ENCODE measurements at places on chromosomes 1 and 21.

DNA sequence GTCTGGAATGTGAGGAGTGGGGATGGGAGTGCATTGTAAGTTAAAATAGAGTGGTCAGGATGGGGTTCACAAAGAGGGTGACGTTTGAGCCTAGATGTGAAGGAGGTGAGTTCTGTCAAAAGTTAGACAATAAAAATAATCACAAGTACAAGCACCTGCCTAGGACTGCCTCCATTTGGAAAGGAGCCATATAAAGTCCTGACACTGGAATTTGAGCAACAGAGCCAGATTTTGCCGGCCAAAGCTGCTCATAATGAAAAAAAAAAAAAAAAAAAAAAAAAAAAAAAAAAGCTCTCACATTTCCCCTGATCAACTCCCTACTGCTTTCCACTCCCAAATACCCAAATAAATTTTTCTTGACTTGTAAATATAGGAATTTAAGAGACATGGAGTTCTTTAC, 4.1 kb downstream of the PALMD start:
- DNase-seq: no peak

- no peak for DNase-seq
Observed at GRCh38 chr21:20997636-20998455, at the start of gene NCAM2. Gene NCAM2 (plus strand): TSS chr21:20998409.

DNA sequence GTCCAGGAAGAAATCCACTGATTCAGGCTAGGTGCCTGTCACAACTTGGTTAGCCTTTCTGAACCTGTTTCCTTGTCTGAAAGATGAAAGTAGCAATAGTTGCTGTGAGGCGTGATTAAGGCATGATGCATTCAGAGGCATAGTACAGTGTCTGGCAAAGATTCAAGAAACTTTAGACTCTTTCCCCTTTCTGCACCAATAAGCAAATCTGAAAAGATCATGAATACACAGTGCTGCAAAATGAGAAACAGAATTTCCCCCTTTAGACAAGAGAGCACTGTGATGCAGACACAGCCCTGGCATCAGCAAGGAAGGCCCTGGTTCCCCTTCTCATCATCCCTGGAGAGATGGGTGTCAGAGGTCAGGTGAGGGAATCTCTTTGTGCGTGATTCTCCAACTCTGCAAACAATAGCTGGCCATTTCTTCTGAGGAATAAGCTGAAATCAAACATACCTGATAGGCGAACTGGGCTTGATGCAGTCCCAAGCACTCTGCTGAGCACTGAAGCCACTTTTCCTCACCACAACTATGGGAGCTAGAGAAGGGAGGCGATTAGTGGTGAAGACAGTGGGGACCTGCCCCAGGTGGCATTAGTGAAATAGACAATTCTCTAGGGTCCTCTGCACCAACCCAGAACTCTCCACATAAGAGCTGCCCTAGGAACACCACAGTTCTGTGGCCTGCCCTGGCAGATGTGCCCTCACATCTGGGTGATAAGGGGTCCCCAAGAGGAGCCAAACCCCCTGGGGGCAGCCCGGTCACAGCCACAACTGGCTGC, 41.7 kb downstream of the ITPKB start:
- DNase-seq: no peak

DNA sequence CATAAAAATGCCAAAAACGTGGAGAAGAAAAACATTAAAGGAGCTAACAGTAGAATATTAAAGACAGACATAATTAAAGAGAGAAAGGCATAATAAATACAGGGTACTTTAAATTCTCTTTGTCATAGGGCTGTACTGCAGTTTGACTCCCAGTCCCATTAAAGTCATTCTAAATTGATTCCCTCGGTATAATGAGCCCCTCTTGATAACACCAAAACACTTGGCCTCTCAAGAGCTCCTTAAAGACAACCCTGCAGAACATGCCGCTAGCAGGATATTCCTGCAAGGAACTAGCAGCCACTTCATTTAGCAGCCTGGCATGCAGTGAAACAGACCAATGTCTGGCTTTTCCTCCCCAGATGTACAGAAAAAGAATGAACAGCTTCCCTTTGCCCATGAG, 273.8 kb upstream of the ESRRG start:
- no peak for DNase-seq

DNA sequence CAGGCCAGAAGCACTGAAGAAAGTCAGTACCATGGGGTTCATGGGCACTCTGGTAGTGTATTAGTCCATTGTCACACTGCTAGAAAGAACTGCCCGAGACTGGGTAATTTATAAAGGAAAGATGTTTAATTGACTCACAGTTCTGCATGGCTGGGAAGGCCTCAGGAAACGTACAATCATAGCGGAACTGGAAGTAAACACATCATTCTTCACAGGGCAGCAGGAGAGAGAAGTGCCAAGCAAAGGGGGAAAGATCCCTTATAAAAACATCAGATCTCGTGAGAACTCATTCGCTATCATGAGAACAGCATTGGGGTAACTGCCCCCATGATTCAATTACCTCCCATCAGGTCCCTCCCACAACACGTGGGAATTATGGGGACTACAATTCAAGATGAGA, 20.2 kb upstream of the ROR1 start:
- no peak for DNase-seq
